ENCODE measurements at places on chromosomes 12 and 14. TPM values are rescaled to one million over a fixed set of nuclear protein-coding genes. Genes with fewer than 3 reads are reported as not detected.

Gene HOXC10
- total RNA-seq, result 4.0 TPM

Gene TSPAN11
- total RNA-seq, result 0.48 TPM

Gene GLT8D2
- total RNA-seq, result 14.8 TPM

Gene KLHL33
- total RNA-seq, result not detected

Gene RNASE11
- total RNA-seq, result not detected

Gene CD27
- not detected for total RNA-seq

Gene PLCZ1
- total RNA-seq, result not detected

Gene LMNTD1
- total RNA-seq, result not detected

Gene RAD52
- 4.8 TPM for total RNA-seq

Gene KRT86
- total RNA-seq, result 0.48 TPM

Gene ERH
- 126 TPM for total RNA-seq

Gene PCED1B
- 4.2 TPM for total RNA-seq

Gene TOMM20L
- not detected for total RNA-seq

Gene IFI27L1
- total RNA-seq, result 8.9 TPM

Gene MDGA2
- 0.12 TPM for total RNA-seq

Gene PLEKHD1
- total RNA-seq, result not detected

Gene TAS2R7
- total RNA-seq, result not detected

Gene KLRG1
- 1.4 TPM for total RNA-seq

Gene ASPG
- not detected for total RNA-seq

All from RPMI7951 (cell line).